ENCODE measurements at places on chromosomes 7 and 10.

GRCh38 chr10:126041804-126042231 is 145.5 kb downstream of the FANK1 start:
- DNase-seq: no peak

GRCh38 chr10:71368643-71369042 is 28.1 kb upstream of the CDH23 start:
- DNase-seq: no peak

DNA sequence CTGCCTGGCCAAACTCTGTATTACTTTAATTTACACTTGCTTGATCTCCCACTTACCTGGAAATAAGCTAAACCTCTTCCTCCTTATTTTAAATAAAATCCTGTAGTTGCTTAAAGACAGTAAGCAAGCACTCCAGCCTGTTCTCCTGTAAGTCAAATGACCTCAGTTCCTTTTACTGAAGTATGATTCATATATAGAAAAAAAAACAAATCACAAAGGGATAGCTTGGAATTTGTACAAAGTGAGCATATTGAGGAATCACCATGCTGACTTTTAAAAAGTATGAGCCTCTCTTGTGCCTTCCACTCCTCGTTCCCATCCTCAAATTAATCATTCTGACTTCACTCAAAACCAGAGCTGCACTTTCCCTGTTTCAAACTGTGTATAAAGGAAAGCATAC is 52.0 kb downstream of the C10orf90 start:
- no peak for DNase-seq

DNA sequence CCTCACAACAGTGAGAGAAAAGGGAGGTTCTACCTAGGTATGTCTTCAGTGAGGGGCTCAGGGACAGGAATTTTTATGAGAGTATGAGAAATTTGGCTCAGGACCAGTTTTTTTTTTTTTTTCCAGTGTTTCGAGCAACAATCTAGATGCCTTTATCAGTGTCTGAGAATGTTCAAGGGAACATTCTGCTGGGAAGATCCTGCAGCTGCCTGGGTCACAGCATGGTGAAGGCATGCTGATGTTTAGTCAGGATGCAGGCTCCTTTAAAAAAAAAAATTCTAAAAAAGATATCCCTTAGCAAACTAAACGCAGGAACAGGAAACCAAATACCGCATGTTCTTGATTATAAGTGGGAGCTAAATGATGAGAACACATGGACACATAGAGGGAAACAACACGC is 31.0 kb downstream of the SBDS start:
- DNase-seq: no peak

DNA sequence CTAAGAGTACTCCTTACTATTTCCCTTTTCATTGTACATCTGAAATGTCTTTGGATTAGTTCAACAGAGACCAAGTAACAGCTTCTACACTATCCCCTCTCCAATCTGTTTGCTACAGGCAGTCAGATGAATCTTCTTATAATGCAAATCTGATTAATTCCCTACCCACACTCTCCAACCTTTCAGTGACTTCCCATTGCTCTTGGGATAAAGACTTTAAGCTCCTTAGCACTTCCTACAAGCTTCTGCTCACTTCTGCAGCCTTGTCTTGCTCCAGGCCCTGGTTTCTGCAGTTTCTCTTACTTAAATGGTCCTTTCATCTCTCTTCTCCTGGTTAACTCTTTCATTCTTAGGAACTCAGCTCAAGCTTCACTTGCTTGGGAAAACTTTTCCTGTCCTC is 65.2 kb upstream of the FEZF1 start:
- no peak for DNase-seq

DNA sequence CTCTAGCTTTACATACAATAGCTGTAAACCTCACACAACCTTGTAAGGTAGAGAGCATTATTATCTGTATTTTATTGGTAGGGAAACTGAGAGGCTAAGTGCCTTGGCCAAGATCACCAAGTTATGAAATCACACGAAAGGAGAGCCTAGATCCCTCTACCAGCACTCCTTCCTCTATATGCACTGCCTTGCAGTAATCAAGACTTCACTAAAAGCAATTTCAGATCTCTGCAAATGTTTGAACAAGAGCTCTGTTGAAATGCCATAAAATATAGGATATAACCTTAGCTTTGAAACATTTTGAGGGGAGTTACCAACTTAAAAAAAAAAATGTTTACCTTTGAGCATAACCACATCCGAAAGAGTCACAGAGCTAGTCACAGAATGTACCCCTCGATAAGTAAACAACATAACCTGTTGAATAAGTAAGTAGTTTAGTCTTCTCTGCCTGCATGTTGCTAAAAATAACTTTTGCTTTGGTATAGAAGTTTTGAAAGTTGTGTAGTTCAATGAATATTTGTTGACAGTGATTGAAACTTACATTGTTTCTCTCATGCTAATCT is 709.4 kb downstream of the AUTS2 start:
- no peak for DNase-seq

- no peak for DNase-seq
Measured at GRCh38 chr7:143454091-143454680, 10.9 kb downstream of the TAS2R60 start.

DNA sequence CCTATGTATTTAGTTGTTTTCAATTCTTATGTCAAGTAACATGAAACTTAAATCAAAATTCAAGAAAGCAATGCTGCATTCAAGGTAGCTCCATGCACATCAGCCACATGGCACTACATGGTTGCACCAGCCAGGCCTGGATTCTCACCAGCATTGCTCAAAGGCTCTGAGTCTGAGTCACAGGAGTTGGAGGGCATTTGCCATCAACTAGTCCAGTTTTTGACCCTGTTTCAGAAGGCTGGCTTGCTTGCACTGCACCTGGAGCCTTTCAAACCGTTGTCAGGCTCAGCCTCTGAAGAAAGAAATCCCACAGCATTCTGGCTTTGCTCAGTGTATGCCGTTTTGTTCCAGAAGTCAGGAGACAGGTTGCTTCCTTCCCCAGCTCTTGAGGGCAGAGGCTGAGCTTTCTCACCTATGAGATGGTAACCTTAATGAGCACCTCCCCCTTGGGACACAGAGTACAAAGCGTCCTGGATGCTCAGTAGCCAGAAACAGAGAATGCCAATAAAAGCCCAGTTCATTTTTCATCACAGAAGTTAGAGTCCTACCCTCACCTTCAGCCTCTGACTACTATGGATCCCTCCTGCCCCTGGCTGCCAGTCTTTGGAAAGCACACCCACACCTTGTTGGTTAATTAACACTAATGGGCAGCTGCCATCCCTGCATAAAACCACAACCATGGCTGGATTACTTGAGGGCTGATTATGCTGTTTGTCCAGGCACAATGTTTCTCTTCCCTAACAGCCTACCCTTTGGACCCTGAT is 288.4 kb upstream of the LRRTM3 start:
- no peak for DNase-seq

DNA sequence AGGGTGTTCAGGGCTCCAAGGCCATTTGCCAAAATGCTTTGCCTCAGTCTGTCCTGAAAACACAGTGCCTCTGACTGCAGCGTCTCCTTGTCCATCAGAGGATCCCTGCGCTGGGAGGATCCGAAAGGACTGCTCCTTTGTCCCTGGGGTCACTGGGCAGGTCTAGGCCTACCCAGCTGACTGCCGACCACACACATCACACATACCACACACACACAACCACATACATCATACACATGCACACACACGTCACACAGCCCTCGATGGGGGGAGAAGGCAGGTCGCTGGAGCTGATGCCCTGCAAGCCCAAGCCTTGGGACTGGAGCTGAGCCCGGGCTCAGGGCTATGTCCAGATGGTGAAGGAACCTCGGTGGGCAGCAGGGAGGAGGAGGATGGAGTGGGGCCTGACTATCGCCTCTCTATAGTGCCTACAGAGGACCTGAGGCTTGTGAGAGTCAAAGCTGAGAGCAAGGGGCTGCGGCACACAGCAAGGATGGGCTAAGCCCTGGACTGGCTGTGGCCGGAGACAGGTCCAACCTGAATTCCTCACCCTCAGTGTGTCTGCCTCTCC is 29.1 kb downstream of the GPRIN2 start:
- DNase-seq: no peak
